ENCODE measurements at places on chromosomes 5 and 9. TPM values are rescaled to one million over a fixed set of nuclear protein-coding genes. Genes with fewer than 3 reads are reported as not detected.

DNA sequence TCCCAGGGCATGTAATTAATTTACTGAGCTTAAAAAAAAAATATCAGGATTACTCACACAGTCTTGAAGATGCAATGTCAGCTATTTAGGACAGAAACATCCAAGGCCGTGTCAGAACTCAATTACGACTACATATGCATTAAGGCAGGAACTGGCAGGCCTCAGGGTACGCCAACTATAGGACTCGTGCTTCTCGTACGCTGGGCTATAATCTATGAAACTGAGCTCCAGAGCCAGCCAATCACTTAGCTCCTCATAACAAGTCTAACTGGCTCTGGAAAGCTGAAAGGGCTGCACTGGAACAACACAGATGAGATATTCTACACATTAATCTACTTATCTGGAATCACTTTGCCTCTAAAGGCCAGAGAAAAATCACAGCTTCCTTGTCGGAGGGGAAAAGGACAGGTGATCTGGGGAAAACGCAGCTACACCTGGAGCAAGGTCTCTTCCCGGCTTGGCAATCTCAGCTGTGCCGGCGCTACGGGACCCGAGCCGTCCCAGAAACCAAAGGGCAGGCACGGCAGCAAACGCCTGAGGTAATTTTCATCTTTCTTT is 212.0 kb downstream of the DEPDC1B start:
- no peak for DNase-seq

DNA sequence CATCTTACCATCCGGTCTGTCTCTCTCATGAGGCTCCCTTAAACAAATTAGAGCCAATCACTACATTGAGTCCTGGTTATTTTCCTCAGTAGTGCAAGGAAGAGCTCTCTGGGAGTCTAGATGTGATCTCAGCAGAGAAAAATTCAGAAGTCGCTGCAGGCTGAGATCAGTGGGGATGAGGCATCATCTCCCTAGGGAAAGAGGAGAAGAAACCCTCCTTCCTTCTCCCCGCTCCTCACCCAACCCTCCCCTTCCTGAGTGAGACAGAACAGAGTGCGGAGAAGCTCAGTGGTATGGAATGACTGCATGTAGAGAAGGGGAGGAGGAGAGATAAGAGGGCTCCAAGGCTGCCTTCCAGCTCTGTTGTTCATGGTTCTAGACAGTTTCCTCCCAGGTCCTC is 80.5 kb downstream of the PAPPA start:
- DNase-seq = no peak

- no peak for DNase-seq
These were observed 567.7 kb downstream of the CAAP1 start for GRCh38 chr9:26324786-26325443.

DNA sequence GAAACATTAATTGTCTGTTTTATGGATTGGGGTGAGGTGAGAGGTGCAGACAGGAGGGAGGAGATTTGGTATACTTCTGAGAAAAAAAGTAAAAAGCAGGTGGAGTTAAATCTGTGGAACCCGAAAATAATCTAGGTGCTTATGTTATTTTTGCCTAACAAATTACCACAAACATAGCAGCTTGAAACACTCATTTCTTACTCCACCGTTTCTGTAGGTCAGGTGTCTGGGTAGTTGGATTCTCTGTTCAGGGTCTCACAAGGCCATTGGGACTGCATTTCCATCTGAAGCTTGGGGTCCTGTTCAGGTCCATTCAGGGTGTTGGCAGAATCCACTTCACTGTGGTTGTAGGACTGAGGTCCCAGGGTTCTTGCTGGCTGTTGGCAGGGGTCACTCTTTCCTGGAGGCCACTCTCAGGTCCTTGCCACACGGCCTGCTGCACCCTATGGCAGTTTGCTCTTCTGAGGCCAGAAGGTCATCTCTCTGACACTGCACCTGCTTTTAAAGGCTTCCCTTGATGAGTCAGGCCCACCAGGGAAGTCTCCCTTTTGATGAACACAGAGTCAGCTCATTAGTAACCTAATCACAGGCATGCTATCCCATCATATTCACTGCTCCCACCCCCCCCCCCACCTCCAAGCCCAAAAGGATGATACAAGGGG is 82.2 kb downstream of the TRIO start:
- DNase-seq = no peak

DNA sequence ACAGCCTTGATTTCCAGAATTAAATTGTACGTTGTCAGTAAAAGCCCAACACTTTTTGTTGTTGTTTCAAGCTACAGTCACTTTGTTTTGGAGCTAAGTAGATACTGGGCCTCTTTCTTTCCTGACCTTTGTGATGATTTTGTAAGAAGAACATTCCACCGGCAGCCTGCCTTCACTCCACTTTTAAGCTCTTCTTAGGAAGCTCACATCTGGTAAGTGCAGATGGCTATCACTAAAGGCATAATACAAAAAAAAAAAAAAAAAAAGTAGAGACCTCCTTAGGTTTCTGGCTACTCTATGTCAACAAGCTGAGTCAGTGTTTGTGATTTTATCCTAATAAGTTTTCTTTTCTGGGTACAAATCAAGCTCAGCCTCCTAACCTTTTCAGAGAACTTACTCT is 1922.1 kb upstream of the WWC1 start:
- no peak for DNase-seq

DNA sequence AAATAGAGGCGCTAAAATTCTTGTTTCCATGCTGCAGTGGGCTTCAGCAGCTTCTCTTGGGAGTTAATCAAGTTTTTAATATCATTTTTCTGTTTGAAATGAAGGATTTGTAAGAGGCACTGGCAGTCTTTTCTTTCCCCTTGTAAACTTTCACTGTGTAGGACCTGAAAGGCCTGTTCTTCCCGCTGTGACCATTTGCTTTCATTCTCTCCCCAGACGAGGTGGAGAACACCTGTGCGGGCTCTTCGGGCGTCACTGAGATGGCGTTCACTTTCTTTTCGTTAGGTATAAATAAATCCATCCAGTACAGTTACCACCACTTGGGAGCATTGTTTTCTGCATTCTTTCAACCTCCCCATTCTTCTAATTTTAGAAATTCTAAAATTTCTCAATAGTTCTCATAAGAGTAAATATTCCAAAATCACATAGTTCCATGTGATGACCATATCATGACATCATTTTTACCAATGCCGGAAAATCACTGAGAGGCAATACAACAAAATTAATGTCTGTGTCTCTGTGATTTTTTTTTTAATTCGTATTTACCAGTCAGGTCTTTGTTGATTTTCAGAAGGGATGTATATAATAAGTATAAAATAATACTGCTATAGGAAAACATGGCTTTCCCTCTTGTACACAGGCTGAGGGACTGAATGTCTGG is 131.7 kb upstream of the ICE1 start:
- no peak for DNase-seq

The TLX3 gene
- not detected for total RNA-seq

The SLC6A19 gene
- total RNA-seq = 0.07 TPM

The IFNA5 gene
- total RNA-seq = not detected

The INSL4 gene
- not detected for total RNA-seq

The SLC45A2 gene
- total RNA-seq = not detected
